ENCODE measurements at places on chromosomes 16 and 17.

GRCh38 chr17:6269478-6269877 lies 165.4 kb downstream of the AIPL1 start:
- DNase-seq = no peak

- DNase-seq = no peak
Measured at GRCh38 chr17:74439691-74440567, 8.0 kb downstream of the GPRC5C start.

DNA sequence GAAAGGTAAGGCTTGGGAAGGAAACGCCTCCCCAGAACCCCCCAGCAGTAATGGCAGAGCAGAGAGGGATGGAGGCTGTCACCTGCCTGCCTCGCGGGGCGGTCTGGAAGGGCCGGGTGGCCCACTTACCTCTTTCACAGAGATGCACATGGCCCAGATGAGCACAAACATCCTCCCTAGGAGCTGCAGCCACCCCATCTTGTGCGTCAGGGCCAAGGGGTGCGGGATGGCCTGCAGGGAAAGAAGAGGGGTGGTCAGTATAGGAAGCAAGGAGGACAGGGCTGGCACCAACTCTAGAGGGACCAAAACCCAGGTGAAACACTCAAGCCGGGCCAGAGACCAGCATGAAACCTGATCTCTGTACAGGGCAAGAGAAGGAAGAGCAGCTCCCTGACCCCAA lies 29.7 kb downstream of the TRPV3 start:
- DNase-seq = no peak

DNA sequence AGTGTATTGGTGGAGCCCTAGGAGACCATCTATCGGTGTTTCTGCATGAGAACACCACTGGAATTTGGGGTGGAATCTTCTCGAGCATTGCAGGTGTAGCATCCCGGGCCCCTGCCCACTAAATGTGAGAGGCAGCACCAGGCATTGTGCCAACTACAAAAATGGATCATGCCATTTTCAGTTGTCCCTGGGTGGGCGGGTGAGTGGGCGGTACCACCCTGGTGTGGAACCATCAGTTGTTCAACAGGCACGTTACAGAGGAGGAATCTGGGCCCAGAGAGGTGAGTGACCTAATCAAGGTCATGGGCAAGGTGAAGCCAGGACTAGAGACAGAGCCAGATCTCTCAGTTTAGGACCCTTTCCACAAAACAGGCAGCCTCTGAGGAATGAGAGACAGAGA lies 8.8 kb downstream of the PIPOX start:
- no peak for DNase-seq

DNA sequence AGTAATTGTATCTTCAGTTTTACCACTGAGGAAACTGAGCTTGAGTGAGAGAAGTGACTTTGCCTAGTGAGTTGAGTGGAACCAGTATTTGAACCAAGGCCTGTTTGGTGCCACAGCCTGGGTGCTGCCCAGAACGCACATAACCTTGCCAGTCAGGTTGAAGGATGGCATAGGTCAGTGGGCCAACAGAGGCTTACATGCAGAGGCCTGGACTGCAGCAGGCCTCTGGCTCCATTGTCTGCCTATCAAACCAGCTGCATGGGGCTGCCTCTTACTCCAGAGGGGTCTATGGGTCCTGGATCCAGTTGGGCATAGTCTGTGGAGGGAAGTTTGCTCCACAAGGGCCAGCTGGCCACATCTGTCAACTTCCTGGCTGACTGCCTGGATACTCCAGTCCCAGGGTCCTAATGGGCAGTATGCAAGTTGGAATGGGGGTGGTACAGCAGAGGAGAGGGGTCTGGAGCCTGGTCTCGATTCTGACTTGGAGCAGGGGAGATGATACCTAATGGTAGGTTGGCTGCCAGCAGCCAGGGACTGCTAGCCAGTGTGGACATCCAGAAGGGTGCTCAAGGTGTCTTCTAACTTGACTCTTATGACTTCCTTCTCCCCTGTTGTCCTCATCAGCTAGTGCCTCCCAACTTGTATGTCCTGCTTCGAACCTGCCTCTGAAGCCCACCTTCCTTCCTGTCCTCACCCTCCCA lies 11.1 kb upstream of the RNF112 start:
- peak; percentile 26 for DNase-seq

- DNase-seq = no peak
Measured at GRCh38 chr16:85511938-85512807, 100.9 kb upstream of the GSE1 start.

- no peak for DNase-seq
Measured at GRCh38 chr17:44608727-44609435, 47.4 kb upstream of the MEIOC start.

- no peak for DNase-seq
Measured at GRCh38 chr16:81136390-81137335, 40.5 kb upstream of the GCSH start.

- DNase-seq = no peak
Measured at GRCh38 chr17:59423137-59423724, 91.8 kb downstream of the YPEL2 start.

DNA sequence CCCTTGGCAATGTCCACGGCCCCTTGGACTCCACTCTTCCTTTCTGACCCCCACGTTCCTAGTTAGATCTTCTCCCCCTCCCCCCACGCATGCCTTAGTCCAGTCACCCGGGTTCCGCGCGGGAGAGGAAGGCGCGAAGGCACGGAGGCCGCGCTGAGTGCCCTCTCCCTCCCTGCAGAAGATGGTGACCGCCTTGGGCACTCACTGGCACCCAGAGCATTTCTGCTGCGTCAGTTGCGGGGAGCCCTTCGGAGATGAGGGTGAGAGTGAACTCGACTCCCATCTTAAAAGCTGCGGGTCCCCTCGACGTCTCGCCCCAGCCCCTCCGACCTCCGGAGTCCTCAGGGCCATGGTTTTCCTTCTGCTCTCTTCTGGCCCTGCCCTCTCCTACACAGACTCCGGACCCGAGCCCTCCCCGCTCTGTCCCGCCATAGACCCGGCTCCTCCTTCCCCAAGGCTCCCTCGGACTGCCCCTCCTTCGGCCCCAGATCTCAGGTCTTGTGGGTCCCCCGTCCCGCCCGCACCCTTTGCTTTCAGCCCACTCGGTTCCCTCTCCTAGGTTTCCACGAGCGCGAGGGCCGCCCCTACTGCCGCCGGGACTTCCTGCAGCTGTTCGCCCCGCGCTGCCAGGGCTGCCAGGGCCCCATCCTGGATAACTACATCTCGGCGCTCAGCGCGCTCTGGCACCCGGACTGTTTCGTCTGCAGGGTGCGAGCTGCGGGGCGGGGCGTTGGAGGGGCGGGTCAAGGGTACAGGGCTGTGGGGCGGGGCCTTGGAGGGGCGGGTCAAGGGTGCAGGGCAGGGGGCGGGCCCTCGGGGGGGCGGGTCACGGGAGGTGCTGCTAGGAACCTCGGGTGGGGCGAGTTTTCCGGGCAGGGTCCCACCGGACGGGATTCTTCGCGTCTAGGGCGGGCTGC lies 4.6 kb downstream of the TGFB1I1 start:
- peak; percentile 92 for DNase-seq

DNA sequence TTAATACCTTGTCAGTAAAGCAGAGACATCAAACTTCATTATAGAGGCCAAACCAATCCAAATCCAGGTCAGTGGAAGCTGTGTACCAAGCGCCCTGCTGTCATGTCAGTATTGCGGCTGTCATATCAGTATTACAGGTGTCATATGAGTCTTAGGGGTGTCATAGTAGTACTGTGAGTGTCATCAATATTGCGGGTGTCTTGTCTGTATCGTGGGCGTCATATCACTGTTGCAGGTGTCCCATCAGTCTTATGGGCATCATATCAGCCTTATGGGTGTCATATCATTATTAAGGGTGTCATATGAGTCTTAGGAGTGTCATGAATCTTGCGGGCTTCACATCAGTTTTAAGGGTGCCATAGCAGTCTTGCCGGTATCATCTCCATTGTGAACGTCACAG lies 6.0 kb upstream of the PRDM7 start:
- no peak for DNase-seq

DNA sequence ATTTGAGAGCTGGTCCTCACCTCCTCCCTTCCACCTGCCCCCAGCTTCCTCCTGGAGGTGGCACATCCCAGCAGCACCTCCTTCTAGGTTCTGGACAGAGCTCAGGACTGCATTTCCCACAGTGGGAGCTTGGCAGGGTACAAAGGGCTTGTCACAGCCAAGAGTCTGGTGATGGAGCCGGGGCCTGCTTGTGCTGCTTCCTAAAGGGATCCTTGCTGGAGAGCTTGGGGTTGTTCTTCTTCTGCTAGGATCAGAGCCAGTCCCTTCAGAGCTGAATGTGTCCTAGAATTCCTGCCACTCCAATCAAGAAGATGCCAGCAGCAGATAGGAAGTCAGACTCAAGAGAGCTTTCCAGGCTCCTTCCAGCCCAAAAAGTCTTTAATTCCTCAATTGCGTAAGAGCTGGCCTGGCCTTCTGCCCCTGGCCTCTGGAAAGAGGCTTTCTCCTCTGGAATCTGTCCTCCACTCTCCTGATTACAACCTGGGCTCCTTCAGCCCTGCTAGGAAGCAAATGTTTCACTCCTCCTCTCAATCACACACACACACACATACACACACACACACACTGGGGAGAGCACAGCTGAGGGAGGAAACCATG lies 4.4 kb downstream of the CD300E start:
- DNase-seq = no peak

GRCh38 chr17:11980813-11981212 lies 16.5 kb downstream of the ZNF18 start:
- DNase-seq = no peak

GRCh38 chr16:12572316-12572985 lies 231.2 kb downstream of the CPPED1 start:
- peak; percentile 49 for DNase-seq

- DNase-seq = peak; percentile 36
Measured at GRCh38 chr17:17017343-17018014, 24.8 kb upstream of the MPRIP start.

- no peak for DNase-seq
Measured at GRCh38 chr17:50693036-50693682, 14.6 kb downstream of the ANKRD40 start.

GRCh38 chr16:67155295-67156142 lies 4.2 kb downstream of the TRADD start:
- DNase-seq = peak; percentile 89

GRCh38 chr16:52680993-52681392 lies 134.1 kb upstream of the TOX3 start:
- no peak for DNase-seq

- DNase-seq = no peak
Measured at GRCh38 chr17:21248500-21248899, 4.7 kb downstream of the NATD1 start.

DNA sequence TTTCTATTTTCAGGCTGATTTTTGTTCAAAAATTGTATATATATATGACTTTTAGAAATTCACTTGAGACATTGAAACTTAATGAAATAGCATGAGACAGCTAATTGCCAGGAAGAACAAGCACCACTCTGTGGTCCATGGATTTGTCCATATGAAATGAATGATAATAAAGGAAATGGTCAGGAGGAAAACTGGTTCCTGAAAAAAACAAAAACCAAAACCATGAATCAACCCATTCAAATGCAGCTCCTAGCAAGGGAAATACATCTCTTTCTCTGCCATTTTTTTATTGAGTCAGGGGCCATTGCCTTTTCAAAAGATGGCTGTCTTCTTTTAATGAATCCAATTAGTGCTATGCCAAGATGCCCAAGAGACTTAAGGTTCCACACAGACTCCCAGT lies 230.7 kb downstream of the SLC39A11 start:
- no peak for DNase-seq

- DNase-seq = no peak
Measured at GRCh38 chr17:63840591-63841349, 1.7 kb downstream of the SMARCD2 start.

- DNase-seq = no peak
Measured at GRCh38 chr16:29730649-29731048, 15.1 kb downstream of the C16orf54 start.

GRCh38 chr16:80622007-80622406 lies 81.2 kb downstream of the DYNLRB2 start:
- no peak for DNase-seq

GRCh38 chr17:44865931-44866330 lies 18.2 kb downstream of the HIGD1B start:
- peak; percentile 33 for DNase-seq

GRCh38 chr16:66740533-66740932 lies 10.9 kb downstream of the DYNC1LI2 start:
- DNase-seq = no peak

GRCh38 chr17:69593351-69593715 lies 178.8 kb downstream of the MAP2K6 start:
- DNase-seq = no peak

- no peak for DNase-seq
Measured at GRCh38 chr16:58515871-58516767, 802 bp downstream of the SETD6 start.

GRCh38 chr16:52251495-52251894 lies 295.4 kb downstream of the TOX3 start:
- no peak for DNase-seq

DNA sequence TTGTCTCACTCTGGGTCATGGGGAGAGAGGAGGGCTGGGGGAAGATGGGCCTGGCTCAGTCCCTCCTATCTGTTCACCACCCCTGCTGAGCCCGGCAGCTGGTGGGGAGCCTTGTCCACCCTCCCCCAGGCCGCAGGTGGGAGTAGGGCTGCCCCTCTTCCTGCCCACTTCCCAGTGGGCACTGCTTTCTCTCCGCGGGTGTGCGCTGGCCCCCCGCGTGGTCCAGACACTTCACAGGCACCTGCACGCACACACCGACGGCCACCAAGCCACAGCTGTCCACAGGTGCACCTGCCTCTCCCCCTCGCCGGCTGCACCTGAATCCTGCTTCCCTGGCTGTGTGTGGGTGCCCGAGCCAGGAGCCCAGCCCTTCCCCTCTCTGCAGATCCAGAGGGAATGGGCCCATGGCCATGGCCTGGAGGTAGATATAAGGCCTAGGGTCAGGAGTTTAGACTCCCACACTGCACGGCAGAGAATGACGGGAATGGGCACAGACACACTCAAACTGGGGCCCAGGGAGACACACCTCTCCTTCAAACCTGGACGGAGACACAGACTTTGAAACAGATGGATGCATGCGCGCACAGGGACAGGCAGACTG lies 2.0 kb downstream of the NHERF2 start:
- DNase-seq = no peak

DNA sequence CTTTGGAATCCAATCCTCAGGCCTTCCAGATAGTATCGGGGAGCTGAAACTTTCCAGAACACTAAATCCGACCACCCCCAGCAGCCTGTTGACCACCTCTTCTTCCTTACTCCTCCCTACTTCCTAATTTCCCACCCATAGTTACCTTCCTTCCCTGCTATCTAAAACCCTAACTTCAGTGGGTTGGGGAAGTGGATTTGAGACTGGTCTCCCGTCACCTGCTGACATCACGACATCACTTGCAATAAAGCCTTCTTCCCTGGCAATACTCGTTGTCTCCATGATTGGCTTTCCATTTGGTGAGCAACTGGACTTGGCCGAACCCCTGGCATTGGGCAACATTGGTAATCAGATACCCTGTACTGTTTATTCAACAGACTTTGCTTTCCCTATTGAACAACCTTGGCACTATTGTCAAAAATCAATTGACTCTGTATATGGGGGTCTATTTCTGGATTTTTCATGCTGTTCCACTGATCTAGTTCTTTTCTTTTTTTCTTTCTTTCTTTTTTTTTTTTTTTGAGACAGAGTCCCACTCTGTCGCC lies 11.8 kb upstream of the FOXK2 start:
- no peak for DNase-seq

GRCh38 chr16:57536306-57537193 lies at the start of gene CCDC102A:
Gene CCDC102A, minus strand, starts transcription at chr16:57536571. Its CDS starts 7,394 bp downstream, at chr16:57529177.
- peak; percentile 75 for DNase-seq

GRCh38 chr17:12547831-12548230 lies 117.9 kb upstream of the MYOCD start:
- no peak for DNase-seq

- DNase-seq = no peak
Measured at GRCh38 chr16:62036101-62036801, at the start of gene CDH8. Gene CDH8, minus strand, starts transcription at chr16:62036438. Its CDS starts 15,035 bp downstream, at chr16:62021403.

- DNase-seq = no peak
Measured at GRCh38 chr16:4925791-4926190, 11.2 kb downstream of the PPL start.

GRCh38 chr16:52090080-52090479 lies 456.9 kb downstream of the TOX3 start:
- DNase-seq = no peak

Data from cardiac septum (tissue), 1 donor.